ENCODE measurements at places on chromosomes 4 and X.

DNA sequence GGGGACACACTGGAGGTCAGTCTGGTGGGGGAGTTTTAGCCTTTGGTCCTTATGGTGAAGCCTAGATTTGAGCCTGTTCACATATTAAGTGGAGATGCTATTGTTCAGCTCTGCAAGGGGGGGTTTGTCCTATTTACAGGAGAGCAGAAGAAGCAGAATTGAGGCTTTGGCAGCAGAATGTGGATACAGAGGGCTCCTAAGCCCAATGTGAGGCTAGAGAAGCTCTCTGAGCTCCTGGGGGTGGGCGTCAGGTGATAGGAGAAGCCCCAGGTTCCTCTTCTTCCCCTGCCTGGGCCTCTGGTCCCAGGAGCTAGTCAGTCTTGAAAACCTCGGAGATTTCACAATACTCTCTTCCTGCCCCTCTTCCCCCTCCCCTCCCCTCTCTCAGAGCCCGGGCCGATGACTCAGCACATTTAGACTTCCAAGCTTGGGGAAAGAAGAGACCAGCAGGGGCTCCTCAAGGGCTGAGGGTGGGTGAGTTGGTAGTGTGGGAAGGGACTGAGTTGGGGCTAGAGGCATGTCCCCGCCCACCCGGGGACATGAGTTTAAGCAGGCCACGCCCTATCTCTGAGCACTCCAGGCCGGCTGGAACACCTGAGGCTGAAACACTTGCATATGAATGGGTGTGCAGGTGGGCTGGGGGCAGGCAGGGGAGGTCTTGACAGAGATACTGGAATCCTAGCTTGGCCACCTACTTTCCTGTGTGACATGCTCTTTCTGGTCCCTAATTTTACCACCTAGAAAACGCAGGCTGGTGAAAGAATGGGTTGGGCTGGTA is 3.4 kb downstream of the TFE3 start:
- peak; percentile 80 for DNase-seq

GRCh38 chr4:52187603-52188002 is 136.5 kb downstream of the SPATA18 start:
- DNase-seq = no peak

DNA sequence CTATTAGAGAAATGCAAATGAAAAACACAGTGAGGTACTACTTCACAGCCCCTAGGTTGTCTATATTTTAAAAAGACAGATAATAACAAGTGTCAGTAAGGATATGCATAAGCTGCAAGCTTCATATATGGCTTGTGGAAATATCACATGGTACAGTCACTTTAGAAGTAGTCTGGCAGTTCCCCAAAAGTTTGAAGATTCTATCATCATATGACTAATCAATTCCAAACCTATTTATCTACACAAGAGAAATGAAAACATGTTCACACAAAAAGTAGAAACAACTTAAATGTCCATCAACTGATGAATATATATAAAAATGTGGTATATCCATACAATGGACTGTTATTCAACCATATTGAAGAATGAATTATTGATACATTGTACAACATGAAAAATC is 185.8 kb upstream of the STK26 start:
- DNase-seq = no peak

GRCh38 chrX:15493118-15493962 is at the start of gene PIR:
Gene PIR, minus strand, starts transcription at chrX:15493333. Its CDS starts 2,076 bp downstream, at chrX:15491257.
- peak; percentile 73 for DNase-seq

DNA sequence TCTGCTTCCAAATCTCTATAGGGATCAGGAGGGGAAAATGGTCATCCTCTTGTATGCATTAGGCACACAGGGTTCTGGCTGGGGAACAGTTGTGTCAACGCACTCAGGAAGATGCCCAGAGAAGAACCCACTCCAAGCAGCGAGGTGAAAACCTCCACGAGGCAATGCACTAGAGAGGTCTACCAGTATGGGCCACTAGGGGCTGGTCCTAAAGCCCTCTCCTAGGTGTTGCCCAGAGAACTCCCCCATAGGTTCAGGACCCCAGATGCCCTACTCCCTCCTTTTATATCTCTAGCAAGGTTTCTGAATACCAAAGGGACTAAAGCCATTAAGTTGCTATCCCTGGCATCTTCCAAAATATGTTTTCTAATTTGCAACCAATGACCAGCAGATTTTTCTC is 142.7 kb upstream of the NLGN4X start:
- no peak for DNase-seq

DNA sequence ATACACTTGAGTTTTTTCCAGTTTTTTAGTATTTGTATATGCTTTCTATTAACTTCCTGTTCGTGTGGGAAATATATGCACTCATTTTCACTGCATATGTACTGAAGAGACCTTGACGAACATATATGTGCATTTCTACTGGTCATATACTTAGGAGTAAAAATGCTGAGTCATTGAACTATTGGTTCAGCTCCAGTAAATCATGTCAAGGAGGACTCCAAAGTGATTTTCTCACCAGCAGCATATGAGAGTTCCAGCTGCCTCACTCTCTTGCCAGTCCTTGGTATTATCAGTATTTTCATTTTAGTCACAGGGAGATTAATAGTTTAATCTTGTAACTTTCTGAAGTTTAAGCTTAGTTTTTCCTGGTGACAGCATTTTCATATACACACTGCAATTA is 2750.2 kb downstream of the ARAP2 start:
- DNase-seq = no peak

Data from 8988T (cell line).